CD4-positive, CD25-positive, alpha-beta regulatory T cell (primary cell): ENCODE measurements at places on chromosomes 5 and 9. TPM values are rescaled to one million over a fixed set of nuclear protein-coding genes. Genes with fewer than 3 reads are reported as not detected.

GRCh38 chr9:85228111-85228855 lies 513.5 kb downstream of the AGTPBP1 start:
- no peak for DNase-seq

- no peak for DNase-seq
These were observed 775.4 kb downstream of the MTRR start for GRCh38 chr5:8644377-8644776.

DNA sequence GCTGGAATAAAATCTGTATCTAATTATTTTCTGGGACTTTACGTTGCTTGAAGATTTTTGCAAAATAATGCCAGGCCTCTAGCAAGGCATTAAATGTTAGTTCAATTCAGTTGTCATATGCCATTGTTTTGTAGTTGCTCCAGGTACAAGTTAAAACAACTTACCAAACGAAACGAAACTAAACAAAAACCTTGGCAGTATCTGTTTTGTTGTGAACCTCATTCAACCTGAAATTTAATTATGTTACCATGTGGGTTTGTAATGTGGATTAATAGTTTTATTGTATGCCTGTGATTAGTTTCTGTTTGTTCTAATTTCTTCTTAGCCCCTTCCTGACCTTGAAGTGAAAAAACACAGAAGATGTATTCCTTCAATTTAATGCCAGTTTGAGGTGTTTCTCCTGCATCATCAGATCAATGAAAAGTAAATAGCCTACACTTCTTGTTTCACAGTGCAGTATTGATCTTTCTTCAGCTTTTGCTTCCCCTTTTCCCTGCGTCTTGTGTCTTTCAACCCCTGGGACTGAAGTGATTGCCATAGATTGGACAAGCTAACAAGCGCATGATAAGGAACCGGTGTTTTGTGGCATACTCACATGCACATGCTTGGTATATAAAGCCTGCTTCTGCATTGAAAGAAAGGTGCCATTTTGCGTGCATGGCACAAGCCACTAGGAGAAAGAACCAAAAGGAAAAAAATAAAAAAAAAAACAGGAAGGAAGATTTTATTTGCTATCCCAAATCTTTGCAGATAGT lies 699.0 kb upstream of the ARRDC3 start:
- DNase-seq: no peak

DNA sequence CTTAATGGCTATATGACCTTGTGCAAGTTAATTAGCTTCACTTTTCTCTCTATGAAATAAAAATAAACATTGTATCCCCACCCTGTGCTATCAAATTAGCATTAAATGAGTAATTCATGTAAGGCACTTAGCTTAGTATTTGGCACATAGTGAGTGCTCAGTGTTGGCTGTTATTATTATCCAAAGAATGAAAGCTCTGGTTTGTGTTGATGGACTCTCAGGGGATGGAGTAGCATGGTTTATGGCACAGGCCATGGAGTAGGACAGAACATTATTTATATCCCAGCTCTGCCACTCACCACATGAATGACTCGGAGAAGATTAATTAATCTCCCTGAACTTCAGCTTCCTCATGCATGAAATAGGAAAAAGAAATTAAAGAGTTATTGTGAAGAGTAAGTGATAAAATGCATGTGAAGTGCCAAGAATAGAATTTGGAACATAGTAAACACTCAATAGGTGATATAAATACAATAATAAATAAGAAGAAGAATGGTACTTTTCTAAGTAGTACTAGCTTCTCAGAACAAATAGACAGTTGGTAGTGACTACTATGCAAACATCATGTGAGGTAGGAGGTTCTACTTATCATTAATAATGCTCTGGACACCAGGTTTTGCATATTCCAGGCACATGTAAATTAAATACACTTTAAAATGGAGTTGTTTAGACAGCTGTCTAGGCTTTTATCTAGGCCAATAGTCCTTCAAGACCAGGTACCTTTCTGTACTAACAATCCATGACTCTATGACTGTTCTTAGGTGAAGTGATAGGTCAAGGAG lies 146.4 kb downstream of the GRIA1 start:
- no peak for DNase-seq

DNA sequence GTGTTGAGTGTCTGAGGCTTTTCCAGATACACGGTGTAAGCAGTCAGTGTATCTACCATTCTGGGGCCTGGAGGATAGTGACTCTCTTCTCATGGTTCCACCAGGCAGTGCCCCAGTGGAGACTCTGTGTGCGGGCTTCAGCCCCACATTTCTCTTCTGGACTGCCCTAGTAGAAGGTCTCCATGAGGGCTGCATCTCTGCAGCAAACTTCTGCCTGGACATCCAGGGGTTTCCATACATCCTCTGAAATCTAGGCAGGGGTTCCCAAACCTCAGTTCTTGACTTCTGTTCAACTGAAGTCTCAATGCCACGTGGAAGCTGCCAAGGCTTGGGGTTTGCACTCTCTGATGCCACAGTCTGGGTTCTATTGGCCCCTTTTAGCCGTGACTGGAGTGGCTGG lies 256.6 kb upstream of the ITGA1 start:
- no peak for DNase-seq

GRCh38 chr9:129162497-129163197 lies 15.4 kb downstream of the IER5L start:
- DNase-seq: no peak

DNA sequence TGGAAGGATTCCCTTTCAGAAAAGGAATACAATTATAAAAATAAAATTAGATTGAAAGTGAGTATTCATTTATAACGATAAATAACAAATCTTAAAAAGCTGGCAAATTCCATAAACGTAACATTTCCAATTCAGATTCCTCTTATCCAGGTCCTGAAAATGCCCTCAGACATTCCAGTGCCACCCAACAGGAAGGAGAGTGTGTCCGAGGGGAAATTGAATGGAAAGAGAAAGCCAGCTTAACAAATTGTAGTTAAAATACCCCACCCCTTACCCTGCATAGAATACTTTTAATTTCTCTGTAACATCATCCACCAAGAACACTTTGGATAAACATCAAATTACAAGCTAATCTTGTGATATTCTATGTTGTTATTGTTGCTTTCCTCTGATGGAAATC lies 72.0 kb downstream of the ARHGEF28 start:
- no peak for DNase-seq

The CER1 gene
- polyA plus RNA-seq: not detected

The CLPTM1L gene
- polyA plus RNA-seq: 33.5 TPM

The FRMD3 gene
- polyA plus RNA-seq: not detected

The LVRN gene
- polyA plus RNA-seq: not detected

The NAIP gene
- 2.2 TPM for polyA plus RNA-seq

The ARID3C gene
- polyA plus RNA-seq: not detected
